ENCODE measurements at places on chromosomes 1 and 21.
A peak's percentile ranks its signal among the peaks of the same experiment; 100 is the strongest.

- no peak for DNase-seq
Observed at GRCh38 chr21:34336756-34337391, 26.9 kb upstream of the KCNE2 start.

DNA sequence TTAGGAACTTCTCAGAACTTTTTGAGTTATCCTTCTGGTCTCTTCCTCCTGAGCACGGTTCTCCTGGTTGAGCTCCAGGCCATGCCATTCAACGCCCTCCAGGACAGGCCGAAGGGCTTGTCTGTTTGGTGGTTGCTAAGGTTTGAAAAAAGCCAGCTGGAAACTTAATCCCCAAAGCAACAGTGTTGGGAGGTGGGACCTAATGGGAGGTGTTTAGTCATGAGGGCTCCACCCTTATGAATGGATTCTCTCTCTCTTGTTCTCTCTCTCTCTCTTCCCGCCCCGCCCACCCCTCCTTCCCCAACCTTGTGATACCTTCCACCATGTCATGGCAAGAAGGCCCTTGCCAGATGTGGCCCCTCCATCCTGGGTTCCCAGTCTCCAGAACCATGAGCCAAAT is 829 bp downstream of the KCNE1 start:
- no peak for DNase-seq

- no peak for DNase-seq
Observed at GRCh38 chr1:3827813-3828307, 29.2 kb downstream of the CEP104 start.

- peak; percentile 71 for DNase-seq
Observed at GRCh38 chr1:64268653-64269557, 65.5 kb downstream of the UBE2U start.
